ENCODE measurements at places on chromosomes 5 and 9.

- DNase-seq, result no peak
These were observed 76.7 kb downstream of the ARSB start for GRCh38 chr5:78908173-78909061.

GRCh38 chr9:135701959-135702721, at the start of gene KCNT1:
TSS of gene KCNT1 (plus strand) at chr9:135702185. CDS start at chr9:135702259, 74 bp downstream.
- no peak for DNase-seq

DNA sequence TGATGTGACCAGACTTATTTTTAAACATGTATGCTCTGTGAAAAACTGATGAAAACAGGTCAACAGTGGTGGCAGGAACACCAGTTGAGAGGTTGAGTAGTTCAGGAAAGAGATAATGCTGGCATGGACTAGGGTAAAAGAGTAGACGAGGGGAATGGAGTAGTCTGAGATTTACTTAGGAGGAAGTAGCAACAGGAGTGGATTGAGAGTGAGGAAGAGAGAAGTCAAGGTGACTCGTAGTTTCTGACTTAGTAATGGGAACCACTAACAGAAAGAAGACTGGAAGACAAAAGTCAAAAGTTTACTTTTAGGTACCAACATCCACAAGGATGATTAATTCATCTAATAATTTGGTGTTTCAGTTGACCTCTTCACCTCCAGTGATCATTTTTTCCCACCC, 3.6 kb downstream of the SRA1 start:
- no peak for DNase-seq

DNA sequence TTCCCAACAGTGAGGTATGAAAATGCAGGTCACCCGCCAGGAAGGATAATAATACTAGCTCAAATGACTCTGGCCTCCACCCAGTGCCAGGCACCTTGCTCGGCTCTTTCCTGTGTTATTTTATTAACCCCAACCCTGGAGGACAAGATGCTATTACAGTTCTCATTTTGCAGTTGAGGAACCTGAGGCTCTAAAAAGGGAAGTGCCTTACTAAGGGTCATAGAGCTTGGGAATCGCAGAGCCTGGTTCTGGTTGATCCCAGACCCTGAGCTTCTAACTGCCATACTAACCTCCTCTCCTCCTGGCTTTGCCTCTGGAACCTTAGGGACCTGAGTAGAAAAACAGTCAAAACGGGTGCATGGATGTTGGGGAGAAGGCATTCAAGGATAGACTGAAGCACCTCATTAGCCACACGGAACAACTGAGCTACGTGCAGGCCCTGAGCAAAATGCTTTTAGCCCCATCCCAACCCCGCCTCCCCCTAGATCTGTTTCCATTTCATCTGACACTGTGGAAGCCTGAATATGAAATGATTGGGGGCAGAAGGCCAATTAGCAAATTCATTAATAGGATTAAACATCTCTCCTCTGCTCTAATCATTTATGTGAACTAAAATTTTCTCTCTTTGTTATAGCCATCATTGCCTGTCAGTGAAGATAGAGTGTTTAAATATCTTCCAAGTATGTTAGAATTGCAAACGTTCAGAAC, 7.9 kb downstream of the KCNIP1 start:
- no peak for DNase-seq

- no peak for DNase-seq
These were observed 38.6 kb downstream of the GALNT12 start for GRCh38 chr9:98846081-98846480.

DNA sequence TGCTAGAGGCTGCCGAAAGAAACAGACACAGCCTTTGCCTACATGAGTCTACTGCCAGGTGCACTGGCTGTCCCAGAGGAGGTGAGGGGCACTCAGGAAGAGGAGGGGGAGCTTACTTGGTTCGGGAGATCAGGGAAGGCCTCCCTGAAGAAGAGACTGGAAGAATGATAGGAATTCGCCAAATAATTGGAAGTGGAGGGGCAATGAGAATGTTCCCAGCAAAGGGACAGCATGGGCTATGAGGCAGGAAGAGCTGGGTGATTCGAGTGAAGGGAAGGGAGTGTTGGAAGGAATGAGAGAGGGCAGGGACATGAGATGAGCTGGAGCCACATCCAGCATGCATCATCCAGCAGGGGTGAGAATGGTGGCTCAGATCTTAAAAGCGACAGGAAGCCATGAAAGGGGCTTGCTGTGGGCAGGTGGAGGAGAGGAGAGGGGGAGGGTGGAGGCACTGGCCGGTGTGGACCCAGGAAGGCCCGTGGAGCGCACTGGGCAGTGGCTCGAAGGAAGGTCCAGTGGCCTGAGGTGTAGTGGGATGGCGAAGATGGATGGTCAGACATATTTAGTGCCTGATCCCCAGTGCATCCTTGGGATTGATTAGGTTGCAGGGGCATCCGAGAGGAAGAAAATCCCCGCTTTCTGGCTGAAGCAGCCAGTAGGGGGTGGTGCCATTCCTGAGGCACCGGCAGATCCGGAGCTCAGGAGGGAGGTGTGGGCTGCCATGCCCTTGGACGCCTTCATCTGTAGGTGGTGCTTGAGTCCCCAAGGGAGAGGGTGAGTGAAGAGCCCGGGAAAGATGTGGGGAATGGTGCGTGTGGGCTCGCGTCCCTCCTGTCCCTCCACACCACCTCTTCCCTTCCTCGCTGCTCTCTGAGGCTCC, 53.5 kb upstream of the GARNL3 start:
- no peak for DNase-seq

DNA sequence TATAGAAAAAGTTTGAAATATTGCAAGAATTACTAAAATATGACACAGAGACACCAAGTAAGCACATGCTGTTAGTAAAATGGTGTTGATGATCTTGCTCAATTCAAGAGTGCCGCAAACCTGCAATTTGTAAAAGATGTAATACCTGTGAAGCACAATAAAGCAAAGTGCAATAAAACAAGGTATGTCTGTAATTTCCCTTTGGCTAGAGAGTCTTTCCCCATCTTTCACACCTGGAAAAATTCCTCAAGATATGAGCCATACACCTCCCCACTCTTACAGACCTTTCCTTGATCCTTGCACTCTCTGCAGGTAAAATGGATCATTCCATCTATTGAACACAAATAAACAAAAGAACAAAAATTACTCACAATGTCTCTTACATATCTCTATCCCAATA, 597.8 kb downstream of the EFNA5 start:
- DNase-seq, result no peak

DNA sequence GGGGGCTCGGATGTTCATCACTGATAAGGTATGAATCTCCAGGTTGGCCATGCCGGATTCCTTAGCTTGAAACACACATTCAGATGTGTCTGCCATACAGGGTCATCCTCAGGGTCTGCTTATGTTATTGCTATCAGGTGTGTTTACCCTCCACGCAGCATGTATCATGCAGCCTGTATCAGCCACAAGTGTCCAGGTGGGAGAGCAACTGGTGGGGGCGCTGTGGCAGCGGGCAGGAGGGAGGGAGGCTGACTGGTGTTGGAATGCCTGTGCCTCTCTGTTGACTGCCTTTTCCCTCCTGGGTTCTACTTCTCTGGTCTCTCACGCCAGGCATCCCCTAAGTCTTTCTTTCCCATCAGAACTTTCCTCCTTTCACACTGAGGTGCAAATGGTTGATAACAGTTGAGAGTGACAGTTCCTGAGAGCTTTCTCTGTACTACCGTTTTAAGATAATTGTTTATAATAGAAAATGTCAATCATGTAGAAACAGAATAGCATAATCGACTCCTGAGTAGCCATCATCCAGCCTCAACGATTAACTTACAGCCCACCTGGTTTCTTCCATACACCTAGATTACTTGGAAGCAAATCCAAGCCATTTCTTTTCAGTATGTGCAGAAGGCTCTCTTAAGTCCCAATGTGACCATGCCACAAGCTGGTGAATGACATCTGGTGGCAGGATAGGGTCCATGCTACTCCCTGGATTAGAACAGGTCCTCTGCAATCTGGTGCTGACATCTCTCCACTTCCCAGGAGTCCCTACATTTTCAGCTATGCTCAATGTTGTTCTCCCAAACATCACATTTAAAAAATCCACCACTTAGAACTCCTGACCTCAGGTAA, 86.6 kb downstream of the ACER2 start:
- DNase-seq, result no peak

GRCh38 chr9:132579427-132579798, 3.0 kb upstream of the BARHL1 start:
- DNase-seq, result no peak

DNA sequence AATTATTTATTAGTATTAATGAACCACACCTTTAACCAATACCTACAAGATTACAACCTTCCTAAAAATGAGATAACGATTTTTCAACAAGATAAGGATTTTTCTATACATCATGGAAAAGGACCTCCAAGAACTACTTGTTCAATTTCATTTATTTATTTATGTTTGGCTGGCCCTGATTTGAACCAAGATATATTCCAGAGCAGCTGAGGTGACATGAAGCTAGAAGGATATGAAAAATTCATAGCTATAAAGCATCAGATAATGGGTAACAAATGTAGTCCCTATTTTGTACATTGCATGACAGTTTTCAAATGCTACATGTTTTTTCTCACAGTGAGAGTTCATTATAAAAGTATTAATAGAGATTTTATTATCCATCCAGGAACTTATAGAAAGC, 798.5 kb upstream of the ARRDC3 start:
- DNase-seq, result no peak

DNA sequence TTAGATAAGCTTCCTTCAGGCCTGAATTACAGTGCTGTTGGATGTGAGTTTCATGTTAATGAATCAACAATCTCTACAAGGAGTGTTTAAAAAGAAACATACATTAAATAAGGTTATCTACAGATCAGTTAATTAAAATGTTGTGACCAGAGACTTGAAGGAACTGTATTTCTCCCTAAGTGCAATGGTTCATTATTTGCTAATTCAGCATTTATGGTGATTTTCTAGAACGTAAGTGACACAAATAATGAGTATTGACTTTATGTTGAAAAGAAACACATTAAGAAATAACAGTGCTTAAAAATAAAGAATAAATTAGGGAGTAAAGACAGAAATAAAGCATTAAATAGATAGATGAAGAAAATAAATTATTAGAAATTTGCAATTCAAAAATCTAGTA, 74.5 kb downstream of the ADAMTSL1 start:
- no peak for DNase-seq

- no peak for DNase-seq
These were observed 4.8 kb upstream of the C5orf47 start for GRCh38 chr5:173984218-173984617.

- peak; percentile 27 for DNase-seq
These were observed 68.8 kb downstream of the ELL2 start for GRCh38 chr5:95892784-95893354.

DNA sequence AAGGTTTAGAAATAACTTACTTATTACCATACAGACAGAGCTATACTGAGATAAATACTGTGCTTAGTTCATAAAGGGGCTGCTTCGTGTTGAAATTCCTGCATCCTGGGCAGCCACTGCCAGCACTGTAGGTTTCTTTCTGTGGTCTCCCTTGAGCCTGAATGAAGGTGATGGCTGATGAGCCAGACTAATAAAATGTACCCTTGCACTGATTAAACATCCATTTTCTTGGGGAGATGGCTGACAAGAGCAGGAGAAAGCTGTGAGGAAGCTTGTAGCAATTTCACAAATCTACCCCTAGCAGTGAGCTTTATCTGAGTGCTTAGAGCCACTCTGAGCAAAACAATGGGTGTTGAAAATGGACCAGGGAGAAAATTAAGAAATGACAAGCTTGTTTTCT, 23.3 kb upstream of the ZSWIM6 start:
- DNase-seq, result no peak

GRCh38 chr9:134895908-134896833, 15.6 kb downstream of the FCN2 start:
- DNase-seq, result peak; percentile 11

- DNase-seq, result no peak
These were observed 608.0 kb upstream of the ACO1 start for GRCh38 chr9:31776471-31776870.

- peak; percentile 43 for DNase-seq
These were observed 194.4 kb downstream of the RGS3 start for GRCh38 chr9:113657765-113658544.

DNA sequence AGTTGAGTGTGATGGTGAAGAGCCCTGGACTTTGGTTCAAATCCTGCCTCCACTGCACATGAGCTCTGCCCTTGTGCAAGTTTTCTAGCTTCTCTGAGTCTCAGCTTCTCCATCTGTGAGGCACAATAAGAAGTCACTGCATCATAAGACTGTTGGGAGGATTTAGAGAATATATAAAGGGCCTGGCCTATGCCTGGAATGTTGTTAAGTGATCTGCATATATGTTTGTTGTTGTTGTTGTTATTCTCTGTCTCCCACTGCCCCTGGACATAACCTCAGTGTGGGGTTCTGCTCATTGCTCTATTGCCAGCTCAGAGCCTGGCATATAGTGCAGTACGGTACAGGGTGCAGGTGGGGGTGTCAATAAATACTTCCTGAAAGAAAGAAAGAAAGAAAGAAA, 40.3 kb upstream of the EEIG1 start:
- no peak for DNase-seq

GRCh38 chr5:162196351-162196750, 128.8 kb downstream of the GABRG2 start:
- no peak for DNase-seq

DNA sequence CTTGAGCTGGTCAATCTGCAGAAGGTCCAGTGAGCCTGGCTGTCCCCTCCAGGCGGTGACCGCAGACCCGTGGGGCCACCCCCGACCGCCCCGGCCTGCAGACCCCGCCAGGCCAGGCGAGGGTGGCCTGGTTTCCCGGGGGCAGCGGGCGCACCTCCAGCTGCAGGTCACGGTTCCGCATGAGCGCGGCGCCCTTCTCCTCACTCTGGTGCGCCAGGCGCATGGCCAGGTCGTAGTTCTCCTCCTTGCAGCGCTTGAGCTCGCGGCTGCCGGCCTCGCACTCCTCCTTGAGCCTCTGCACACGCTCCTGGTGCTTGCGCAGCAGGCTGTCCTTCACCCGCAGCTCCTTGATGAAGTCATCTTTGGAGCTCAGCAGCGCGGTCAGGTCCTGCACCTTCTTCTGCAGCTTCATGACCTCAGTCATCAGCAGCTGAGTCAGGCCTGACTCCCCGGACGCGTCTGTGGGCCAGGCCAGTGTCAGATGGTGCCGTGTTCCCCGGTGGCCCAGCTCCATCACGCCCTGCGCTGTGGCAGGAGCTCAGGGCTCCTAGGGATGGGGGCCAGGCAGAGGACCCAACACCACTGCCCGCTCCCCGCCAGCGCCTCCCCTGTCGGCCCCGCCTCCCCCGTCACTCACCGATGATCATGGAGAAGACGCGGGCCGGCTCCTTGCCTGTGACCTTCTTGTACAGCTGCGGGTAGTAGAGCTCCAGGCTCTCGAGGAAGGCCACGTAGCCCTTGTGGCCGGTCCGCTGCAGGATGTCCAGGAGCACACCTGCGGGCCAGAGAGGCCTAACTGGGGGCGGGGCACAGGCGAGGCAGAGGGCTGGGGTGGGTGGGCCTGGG, 2.6 kb downstream of the CARD9 start:
- no peak for DNase-seq

GRCh38 chr5:180600554-180601041, 9.3 kb upstream of the SCGB3A1 start:
- no peak for DNase-seq

DNA sequence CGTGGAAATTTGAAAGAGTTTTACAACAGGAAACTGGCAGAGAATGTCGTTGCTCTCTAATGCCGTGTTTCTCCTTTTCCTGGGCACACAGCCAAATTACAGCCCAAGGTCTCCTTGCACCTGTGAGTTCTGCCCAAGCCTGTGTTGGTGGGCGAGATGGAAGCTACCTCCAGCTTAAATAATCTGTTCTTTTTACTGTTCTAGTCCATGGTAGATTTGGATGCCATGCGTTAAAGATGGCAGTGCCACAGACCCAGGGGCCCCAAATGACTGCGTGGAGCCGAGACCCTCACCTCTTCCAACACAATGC, 92.6 kb upstream of the IRX4 start:
- no peak for DNase-seq

All from thymus (tissue), 14 donors.